ENCODE measurements at places on chromosomes 7 and 10.
A peak's percentile ranks its signal among the peaks of the same experiment; 100 is the strongest.

DNA sequence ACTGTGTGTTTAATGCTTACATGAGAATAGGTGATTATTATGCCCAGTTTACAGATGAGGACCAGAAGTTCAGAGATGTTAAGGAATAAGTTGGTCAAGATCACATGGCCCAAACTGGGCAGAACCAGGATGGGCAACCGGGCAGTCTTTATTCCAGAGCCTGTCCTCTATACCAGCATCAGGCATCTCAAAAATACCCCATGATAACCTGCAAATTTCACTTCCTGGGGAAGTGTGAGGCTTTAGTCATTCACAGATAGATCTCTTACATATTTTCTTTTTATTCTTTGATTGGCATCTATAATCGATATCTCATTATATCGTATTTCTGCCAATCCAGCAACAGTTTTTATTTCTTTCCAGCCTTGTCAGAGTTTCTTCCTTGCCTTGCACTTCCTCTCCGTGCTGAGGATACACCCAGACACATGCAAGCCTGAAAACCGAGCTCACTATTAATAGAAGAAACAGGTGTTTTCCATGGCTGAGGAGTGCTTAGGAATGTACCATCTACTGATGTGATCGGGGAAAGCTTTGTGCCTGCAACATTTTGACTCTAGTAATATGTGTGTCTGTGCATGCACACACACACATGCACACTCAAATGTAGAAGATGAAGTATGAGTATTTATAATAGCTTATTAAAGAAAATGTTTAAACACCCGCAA, 82.4 kb downstream of the CREM start:
- no peak for DNase-seq

DNA sequence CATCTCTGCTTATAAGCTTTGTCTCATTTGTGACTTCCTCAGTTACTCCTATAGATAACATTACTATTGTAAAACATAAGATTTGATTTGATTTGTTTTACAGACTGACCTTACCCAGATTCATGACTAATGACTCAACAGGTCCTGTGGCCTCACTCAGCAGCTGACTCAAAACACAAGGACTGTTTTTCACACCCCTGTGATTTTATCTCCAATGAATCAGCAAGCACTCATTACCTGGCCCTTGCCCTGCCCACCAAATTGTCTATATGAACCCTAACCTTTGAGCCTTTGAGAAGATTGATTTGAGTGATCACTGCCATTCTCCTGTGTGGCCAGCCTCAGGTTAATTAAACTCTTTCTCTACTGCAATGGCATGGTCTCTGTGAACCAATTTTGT, 1064.6 kb upstream of the LRRTM3 start:
- no peak for DNase-seq

DNA sequence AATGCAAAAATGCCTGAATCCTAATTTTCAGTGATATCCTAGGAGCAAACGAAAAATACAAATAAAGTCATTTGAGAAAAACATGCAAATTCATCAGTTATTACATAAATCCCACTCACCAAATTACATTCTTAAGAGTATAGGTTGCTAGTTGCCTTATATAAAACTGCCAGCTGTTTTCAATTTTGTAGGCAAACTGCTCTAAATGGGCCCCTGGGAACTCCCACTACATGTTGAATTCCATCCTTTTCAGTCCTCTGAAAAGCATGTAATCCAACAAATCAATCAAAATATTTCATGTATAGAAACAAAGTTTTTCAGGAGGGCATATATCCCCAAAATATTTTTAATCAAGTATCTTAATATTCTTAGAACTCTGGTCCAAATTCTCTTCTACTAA, 2.1 kb upstream of the JMJD1C start:
- DNase-seq, result peak; percentile 84

- DNase-seq, result peak; percentile 23
Measured at GRCh38 chr10:92047215-92047614, 123.6 kb downstream of the BTAF1 start.

DNA sequence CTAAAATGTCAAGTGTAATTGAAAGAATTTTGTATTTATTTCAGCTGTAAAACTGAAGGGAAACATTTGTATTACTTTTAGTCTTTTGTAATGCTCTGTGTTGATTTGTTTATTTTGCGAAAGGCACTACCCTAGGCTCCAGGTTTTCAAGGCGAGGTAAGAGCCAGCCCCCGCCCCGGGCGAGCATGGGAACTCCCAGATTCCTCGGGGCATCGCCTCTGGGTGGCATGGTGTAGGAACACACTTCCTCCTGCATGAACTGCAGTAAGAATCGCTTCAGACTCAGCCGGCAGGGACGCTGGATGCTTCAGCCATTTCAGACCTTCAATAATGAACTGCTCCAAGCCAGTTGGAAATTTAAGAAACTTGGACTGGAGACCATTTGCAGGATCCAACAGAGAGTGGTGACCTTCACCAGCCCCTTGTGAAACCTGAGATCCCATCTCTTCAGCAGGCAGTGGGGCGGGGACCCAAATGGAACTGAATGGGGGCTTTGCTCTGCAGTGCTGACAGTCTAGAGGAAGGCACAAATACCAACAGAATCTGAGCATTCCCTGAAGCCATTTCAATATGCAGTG, 544.3 kb upstream of the MGMT start:
- DNase-seq, result no peak

- DNase-seq, result peak; percentile 91
Measured at GRCh38 chr10:113520690-113521474, 32.0 kb upstream of the HABP2 start.

DNA sequence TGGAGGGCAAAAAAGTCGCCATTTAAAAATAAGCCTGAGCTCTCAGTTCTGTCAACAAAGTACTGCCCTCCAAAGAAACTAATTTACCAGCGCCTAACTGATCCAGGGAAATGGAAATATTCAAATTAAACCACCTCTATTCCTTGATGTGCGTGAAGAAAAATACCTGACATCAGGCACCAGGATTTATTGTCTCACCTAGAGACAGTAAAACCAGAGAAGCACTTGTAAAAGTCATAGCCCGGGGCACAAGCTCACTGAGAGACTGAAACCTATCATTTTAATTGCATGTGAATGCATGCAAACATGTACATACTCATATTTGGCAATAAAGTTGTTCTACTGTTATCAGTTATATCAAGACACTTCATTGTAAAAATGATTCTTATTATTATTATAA, 147.3 kb upstream of the VSTM2A start:
- DNase-seq, result no peak

- DNase-seq, result no peak
Measured at GRCh38 chr10:50231515-50232260, 19.6 kb downstream of the ASAH2 start.

DNA sequence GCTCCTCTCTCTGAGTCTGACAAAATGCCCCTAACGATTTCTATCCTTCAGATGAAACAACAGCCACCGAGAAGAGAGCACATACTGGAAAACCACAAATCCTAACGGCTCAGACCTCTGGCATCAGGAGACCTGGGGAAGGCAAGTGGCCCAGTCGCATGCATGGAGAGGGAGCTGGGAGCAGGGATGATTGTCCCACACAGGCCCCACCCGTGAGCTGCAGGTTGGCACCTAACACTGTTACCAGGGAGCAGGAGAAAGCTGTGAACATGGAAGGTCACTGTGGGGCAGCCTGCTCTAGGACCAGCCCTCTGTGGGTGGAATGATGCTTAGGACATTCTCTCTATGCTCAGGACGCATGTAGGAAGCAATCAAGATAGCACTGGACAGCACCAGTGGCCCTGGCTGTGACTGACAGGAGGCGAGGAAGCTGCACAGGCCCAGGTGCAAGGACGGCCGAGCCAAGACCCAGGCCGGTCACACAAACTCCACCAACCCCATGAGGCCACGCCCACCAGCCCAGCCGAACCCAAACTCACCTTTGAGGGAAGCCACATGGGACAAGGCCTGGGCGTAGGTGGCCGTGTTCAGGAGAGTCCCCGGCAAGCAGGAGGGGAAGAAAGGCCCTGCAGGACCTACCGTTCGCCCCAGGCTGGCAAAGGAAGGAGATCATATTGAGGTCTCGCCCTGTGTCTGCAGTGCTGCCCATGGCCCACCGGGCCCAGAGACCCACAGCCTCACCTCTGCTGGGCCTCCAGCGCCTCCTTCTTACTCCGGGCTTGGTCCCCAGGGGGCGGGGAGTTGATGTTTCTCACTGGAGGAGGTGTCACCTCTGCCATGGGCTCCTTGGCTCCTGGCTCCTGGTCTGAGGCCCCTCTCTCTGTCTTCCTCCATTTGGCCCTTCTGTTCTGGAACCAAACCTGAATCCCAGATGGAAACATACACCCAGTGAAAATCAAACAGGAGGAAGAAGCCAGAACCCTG, 9.7 kb downstream of the DRGX start:
- no peak for DNase-seq

DNA sequence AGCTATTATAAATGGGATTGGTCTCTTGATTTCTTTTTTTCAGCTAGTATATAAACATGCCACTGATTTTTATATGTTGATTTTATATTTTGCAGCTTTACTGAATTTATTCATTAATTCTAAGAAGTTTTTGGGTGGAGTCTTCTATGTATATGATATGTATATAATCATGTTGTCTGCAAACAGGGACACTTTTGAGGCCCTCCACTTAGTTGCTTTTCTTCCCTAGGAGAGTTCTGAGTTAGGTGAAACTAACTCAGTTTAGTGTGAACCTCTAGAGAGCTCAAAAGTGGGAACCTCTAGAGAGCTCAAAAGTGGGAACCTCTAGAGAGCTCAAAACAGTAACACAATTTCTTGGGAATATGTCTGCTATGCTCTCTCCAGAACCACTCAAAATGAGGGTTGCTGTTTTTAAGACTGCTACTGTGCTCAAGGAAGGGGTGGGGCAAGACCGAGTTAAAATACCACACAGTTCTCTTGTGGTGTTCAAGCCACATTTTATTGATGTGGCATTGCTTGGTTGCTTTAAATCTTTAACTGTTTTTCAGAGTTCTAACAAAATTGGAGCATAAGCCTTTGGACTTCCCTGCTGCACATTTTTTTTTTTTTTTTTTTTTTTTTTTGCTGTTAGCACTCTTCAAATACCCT, 13.2 kb downstream of the CCDC7 start:
- DNase-seq, result no peak

- no peak for DNase-seq
Measured at GRCh38 chr10:67471022-67471421, 225.0 kb downstream of the CTNNA3 start.

- DNase-seq, result peak; percentile 58
Measured at GRCh38 chr7:17530244-17530643, 231.8 kb downstream of the AHR start.

GRCh38 chr10:77390481-77390891, 247.1 kb downstream of the KCNMA1 start:
- peak; percentile 48 for DNase-seq

DNA sequence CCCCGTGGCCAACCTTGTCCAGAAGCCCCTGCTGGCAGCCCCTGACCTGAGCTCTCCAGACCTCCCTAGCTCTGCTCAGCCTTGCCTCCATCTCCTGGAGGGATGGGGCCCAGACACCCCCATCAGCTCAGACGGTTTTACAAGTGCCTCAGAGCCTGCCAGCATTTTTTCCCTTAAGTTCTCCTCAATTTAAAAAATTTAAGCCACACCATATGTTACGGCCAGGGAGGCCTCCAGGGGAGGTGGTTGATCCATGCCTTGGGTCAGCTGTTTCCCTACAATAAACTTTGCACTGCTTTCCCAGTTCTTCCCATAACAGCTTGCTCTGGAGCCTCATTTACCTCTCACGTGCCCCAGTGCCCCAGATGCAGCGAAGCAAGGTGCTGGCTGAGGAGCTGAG, 143.5 kb downstream of the RGS10 start:
- DNase-seq, result peak; percentile 53

- DNase-seq, result no peak
Measured at GRCh38 chr10:131896403-131896802, 4.4 kb upstream of the PPP2R2D start.

DNA sequence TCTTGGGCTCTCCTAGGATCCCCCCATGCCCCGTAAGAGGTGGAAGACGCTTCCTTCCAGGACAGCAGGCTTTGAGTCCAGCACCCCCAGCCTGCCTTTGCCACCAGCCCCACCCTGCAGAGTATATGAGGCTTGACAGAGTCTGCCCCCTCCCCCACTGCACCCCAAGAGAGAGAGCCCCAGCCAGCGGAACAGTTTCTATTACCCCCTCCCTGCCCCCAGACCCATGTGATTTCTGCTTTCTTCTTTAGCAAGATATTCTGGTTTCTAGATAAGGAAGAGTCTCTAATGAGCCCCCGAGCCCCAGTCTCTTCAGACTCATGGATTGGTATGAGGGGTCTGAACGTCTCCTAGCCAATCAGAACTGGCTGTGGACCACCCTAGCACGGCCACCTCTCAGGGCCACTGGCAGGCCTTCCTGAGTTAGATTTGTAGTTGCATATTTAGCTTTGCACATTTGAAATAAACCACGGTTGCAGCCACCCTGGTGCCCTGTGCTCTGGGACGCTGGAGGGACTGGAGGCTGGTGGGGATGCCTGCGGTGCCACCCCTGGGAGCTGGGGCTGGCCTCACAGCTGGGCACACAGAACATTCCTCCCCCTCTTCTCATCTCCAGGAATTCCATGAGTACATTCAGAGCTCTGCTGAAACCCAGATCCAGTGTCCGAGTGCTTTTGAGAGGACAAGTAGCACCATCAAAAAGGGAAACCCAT, 3.0 kb upstream of the SH2B2 start:
- DNase-seq, result no peak

DNA sequence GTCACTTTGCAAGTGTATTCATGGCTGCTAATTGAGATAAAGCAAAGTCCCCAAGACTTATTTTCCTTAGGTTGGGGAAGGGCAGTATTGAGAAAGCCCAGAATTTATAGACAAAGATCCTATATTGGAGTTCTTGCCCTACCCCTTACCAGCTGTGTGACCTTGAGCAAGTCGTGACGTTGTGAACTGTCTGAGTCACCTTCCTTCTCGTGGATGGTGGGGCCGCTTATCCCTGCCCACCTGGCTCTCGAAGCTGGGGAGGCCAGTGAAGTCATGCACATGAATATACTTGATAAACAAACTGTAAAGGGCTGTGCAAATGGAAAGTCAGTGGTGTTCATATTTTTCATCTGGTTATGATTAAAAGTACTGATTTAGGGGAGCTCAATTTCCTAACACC, 127.4 kb downstream of the TACC2 start:
- DNase-seq, result no peak

DNA sequence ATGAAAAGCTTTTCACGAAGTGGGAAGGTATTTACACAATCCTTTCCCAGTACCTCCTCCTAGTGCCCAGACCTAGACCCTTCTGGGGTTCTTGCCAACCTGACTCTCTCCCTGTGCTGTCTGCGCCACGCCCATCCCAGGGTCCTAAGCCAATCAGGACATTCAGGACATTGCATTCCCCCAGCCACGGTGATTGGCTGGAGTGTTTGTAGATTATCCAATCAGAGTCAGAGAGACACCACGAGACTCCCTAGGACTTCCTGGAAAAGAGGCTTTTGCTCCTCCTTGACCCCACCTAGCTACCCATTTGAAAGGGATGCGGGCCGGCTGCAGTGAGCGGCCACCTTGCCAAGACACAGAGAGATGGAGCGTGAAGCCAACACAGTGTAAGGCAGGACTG, 3.5 kb upstream of the GDF2 start:
- no peak for DNase-seq

- DNase-seq, result peak; percentile 75
Measured at GRCh38 chr10:72503241-72503640, 122.6 kb downstream of the MICU1 start.

- peak; percentile 82 for DNase-seq
Measured at GRCh38 chr7:102125127-102125596, 161.5 kb upstream of the SH2B2 start.

- DNase-seq, result peak; percentile 69
Measured at GRCh38 chr10:36880898-36881297, 244.5 kb upstream of the ANKRD30A start.

Data from adipocyte (in vitro differentiated cells).